ENCODE measurements at places on chromosomes 1 and 21. TPM values are rescaled to one million over a fixed set of nuclear protein-coding genes. Genes with fewer than 3 reads are reported as not detected.

DNA sequence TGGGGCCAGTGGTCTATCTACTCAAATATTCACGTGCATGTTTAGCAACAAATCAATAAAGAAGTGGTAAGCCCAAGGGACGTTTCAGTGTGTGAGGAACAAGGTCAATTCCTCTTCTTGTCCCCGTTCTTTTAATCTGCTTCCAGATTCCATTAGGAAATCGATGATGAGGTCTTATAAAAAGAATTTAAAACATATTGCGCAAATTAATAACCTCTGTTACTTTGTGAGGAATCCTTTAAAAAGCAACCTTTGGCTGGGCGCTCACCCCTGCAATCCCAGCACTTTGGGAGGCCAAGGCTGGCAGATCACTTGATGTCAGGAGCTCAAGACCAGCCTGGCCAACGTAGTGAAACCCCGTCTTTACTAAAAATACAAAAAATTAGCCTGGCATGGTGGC is 113.0 kb upstream of the TMPRSS2 start:
- H3K27me3 ChIP-seq, result no peaks in the 10 kb centered on the region
- H3K4me3 ChIP-seq, result no peak overlapping the region
- peaks cover 5% of the 10 kb centered on the region for H3K4me1 ChIP-seq
- no peak overlapping the region for H3K27ac ChIP-seq
- no peak for DNase-seq

DNA sequence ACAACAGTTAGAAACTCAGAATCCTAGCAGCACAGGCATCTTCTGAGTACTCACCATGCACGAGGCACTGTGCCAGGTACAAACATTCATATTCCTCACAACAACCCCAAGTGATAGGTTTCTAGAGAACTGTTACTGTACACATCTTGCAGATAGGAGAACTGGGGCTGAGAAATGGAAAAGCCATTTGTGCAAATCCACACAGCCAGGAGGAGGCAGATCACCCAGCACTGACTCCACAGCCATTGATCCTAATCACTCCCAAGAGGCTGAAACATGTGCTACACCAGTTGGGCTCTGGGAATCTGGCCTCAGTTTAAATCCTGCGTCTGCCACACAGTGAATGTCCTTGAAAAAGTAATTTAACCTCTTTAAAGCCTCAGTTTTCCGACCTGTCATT is 151.0 kb downstream of the ST6GALNAC5 start:
- no peak overlapping the region for H3K4me3 ChIP-seq
- H3K27ac ChIP-seq, result no peak overlapping the region
- no peaks in the 10 kb centered on the region for H3K27me3 ChIP-seq

- no peak overlapping the region for H3K27ac ChIP-seq
- no peak for DNase-seq
- H3K4me1 ChIP-seq, result no peaks in the 10 kb centered on the region
Measured at GRCh38 chr1:57674801-57675200, 250.9 kb upstream of the DAB1 start.

DNA sequence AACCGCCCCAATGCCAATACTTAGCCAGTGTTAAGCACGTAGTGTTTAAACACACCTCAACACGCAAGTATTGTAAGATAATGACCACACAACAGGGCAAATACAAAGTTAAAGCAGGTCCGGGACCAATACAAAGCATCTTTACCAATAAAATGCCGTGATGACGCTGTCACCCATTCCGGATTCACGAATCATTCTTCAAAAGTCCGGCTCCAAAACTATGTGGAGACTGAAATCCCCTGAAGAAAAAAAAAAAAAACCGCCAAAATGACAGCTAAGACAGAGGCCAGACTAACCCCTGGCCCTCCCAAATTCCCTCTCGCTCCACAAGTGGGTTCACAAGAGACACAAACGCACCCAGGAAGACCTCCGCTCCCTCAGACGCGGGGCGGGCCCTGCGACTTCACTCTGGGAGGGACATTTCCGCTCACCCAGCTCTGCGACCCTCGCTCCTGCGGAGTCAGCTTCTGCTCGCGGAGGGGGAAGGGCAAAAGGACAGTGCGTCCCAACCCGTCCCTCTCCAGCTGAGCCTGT is 625 bp upstream of the DARS2 start:
- no peak for DNase-seq

Gene IGSF9
- total RNA-seq, result 4.8 TPM

Gene IFI16
- 34.3 TPM for total RNA-seq

DNA sequence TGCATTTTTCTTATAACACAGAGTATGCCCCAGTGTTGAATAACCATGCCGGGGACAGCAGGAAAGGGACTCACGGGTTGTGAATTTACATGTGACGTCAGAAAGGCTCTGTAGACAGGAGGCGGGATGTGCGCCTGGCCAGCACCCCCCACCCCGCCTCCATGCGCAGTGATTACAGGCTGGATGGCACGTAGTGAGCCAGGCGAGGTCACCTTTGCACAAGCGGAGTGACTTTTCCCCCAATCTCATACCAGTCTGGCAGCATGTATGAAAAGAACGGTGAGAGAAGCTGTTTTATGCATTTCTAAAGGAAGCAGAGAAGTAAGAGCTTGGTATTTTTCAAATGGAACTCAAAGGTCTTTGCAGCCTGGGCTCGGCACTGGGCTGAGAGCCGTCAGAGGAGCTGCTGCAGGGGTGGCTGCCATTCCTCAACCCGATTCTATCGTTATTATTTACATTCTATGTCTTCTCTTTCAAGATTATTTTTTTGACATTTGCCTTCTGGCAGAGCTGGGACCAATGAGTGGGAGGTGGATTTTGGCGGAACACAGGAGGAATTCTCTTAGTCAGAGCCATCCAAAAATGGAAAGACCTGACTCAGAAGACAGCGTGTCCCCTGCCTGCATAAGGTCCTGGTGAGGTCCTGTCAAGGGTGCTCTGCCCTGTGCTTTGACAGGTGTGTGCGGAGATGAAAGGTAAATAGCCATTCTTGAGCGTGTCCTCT is 115.6 kb upstream of the SLC45A1 start:
- H3K27me3 ChIP-seq, result no peaks in the 10 kb centered on the region
- DNase-seq, result peak; percentile 54
- no peaks in the 10 kb centered on the region for H3K36me3 ChIP-seq
- peaks cover 15% of the 10 kb centered on the region for H3K4me1 ChIP-seq
- no peak overlapping the region for H3K4me3 ChIP-seq
- peak overlapping the region; percentile 60 for H3K27ac ChIP-seq

- H3K27me3 ChIP-seq, result no peaks in the 10 kb centered on the region
- H3K4me1 ChIP-seq, result no peaks in the 10 kb centered on the region
- DNase-seq, result no peak
- H3K36me3 ChIP-seq, result no peaks in the 10 kb centered on the region
- no peak overlapping the region for H3K27ac ChIP-seq
- no peak overlapping the region for H3K4me3 ChIP-seq
Measured at GRCh38 chr1:38534473-38534823, 325.1 kb downstream of the RRAGC start.

Gene HNRNPR
- 95.8 TPM for total RNA-seq

- H3K36me3 ChIP-seq, result no peaks in the 10 kb centered on the region
- H3K27me3 ChIP-seq, result no peaks in the 10 kb centered on the region
- no peaks in the 10 kb centered on the region for H3K4me1 ChIP-seq
- no peak overlapping the region for H3K4me3 ChIP-seq
- DNase-seq, result no peak
- no peak overlapping the region for H3K27ac ChIP-seq
Measured at GRCh38 chr21:45841033-45841432, 140.5 kb upstream of the COL6A1 start.

GRCh38 chr1:27873671-27874384 is 1.5 kb downstream of the THEMIS2 start:
- H3K27ac ChIP-seq, result peak overlapping the region; percentile 71
- H3K4me3 ChIP-seq, result peak overlapping the region; percentile 77
- H3K27me3 ChIP-seq, result no peaks in the 10 kb centered on the region
- peaks cover 9% of the 10 kb centered on the region for H3K4me1 ChIP-seq
- peak; percentile 53 for DNase-seq

DNA sequence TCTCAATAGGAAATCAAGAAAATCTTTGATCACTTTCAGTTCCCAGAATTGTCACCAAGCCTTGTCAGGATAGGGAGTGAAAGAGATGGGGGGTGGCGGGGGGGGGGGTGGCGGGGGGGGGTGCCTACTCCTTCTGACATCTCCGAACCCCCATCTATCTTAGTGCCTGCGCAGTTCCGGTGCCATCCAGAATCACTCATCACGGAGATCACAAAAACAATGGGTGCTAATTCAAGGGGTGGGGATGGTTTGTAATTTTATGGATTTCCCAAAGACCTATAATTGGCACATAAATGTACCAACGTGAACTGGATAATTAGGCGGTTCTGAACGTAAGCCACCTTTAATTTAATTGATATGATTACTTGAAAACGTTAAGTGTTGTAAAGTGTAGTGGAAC is 2.1 kb downstream of the DAB1 start:
- H3K4me3 ChIP-seq, result peak overlapping the region; percentile 52
- no peaks in the 10 kb centered on the region for H3K36me3 ChIP-seq
- no peak for DNase-seq
- H3K27ac ChIP-seq, result no peak overlapping the region
- H3K4me1 ChIP-seq, result peaks cover 7% of the 10 kb centered on the region
- no peaks in the 10 kb centered on the region for H3K27me3 ChIP-seq

Gene PTCH2
- 47.8 TPM for total RNA-seq

Gene E2F2
- total RNA-seq, result 6.6 TPM

Gene RNU1-4
- under 0.01 TPM for total RNA-seq

GRCh38 chr1:183080406-183080805 is 57.2 kb downstream of the LAMC1 start:
- no peak overlapping the region for H3K27ac ChIP-seq
- DNase-seq, result no peak
- no peaks in the 10 kb centered on the region for H3K36me3 ChIP-seq
- peaks cover 42% of the 10 kb centered on the region for H3K4me1 ChIP-seq
- no peaks in the 10 kb centered on the region for H3K27me3 ChIP-seq
- H3K4me3 ChIP-seq, result no peak overlapping the region

DNA sequence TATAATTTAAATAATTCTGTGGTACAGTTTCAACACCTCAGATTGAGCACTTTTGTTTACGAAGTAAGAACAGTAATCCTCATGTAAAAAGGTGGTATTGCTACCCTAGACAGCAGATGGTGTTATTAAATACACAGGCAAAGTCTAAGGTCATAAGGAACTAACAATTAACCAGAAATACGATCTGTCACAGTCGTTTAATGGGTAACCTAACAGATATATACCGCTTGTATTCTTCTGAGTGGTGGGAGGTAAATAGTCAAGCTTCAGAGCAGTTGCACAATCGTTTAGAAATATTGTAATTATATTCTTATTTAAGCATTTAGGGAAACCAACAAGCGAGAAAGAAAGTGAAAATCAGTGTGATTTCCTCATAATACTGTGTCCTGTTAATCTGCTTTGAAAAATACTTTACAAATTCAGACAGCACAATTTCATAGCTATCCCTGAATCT is 9.8 kb upstream of the IRF2BP2 start:
- no peak for DNase-seq
- no peak overlapping the region for H3K4me3 ChIP-seq
- H3K27me3 ChIP-seq, result no peaks in the 10 kb centered on the region
- H3K36me3 ChIP-seq, result no peaks in the 10 kb centered on the region

Gene TMEM54
- 18.7 TPM for total RNA-seq

DNA sequence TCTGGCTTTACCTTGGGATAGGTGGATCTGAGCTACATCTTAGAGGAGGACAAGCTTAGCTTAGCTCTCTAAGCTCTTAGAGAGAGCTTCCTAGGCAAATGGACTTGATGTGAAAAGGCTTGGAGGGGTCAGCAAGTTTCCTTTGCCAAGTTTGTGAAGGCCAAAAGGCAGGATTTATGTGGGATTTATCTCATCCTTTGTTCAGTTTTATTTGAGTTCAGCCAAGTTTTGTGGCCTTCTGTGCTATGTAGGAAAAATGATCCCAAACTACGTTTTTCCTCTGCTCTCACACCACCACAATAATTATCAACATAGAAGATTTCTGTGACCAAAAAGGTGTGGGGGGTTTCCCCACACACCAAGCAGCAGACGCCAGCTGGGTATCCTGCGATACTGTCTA is 26.0 kb upstream of the RNF11 start:
- H3K4me3 ChIP-seq, result no peak overlapping the region
- peak; percentile 30 for DNase-seq
- H3K27ac ChIP-seq, result peak overlapping the region; percentile 74
- no peaks in the 10 kb centered on the region for H3K36me3 ChIP-seq
- peaks cover 19% of the 10 kb centered on the region for H3K4me1 ChIP-seq

DNA sequence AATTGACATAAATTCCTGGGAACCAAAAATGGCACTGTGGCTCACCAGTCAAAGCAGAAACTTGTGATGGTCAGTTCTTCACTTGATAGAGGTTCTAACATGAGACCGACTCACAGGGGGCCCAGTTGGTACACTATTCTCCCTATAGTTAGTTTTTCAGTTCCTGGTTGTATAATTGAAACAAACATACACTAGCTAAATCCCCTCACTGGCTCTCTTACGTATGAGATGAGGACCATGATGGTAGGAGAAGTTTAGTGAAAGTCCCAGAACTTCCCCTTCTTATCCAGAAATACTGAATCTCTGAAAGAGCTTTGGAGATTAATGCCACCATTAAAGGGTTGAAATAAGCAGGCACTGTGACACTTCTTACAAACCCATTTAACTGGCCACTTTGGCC is 2.8 kb upstream of the S100B start:
- no peaks in the 10 kb centered on the region for H3K36me3 ChIP-seq
- H3K4me1 ChIP-seq, result no peaks in the 10 kb centered on the region
- no peak for DNase-seq
- H3K27me3 ChIP-seq, result no peaks in the 10 kb centered on the region

GRCh38 chr1:11767922-11768704 is 6.1 kb downstream of the C1orf167 start:
- peaks cover 8% of the 10 kb centered on the region for H3K4me1 ChIP-seq
- no peak for DNase-seq
- no peak overlapping the region for H3K4me3 ChIP-seq
- H3K27me3 ChIP-seq, result no peaks in the 10 kb centered on the region
- no peak overlapping the region for H3K27ac ChIP-seq

Gene PIK3C2B
- 20.1 TPM for total RNA-seq

- DNase-seq, result no peak
- H3K27me3 ChIP-seq, result no peaks in the 10 kb centered on the region
- no peaks in the 10 kb centered on the region for H3K4me1 ChIP-seq
- H3K4me3 ChIP-seq, result no peak overlapping the region
- H3K36me3 ChIP-seq, result no peaks in the 10 kb centered on the region
Measured at GRCh38 chr1:170716835-170717429, 53.0 kb downstream of the PRRX1 start.

DNA sequence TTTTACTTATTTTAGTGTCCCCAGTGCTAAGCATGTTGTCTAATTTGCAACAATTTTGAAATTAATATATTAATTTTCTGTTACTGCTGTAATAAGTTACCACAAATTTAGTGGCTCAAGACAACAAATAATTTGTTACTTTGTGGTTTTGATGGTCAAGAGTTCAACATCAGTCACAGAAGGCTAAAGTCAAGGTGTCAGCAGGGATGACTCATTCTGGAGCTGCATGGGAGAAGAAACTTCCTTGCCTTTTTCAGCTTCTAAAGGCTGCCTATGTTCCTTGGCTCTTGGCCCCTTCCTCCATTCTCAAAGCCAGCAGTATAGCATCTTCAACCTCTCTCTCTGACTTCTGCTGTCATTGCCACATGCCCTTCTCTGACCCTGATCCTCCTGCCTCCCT is 271.8 kb downstream of the HLX start:
- no peaks in the 10 kb centered on the region for H3K4me1 ChIP-seq
- H3K27me3 ChIP-seq, result no peaks in the 10 kb centered on the region
- DNase-seq, result no peak
- H3K36me3 ChIP-seq, result no peaks in the 10 kb centered on the region
